ENCODE measurements at places on chromosomes 11 and 22.

- DNase-seq, result no peak
Measured at GRCh38 chr11:18737642-18738041, 11.7 kb upstream of the IGSF22 start.

DNA sequence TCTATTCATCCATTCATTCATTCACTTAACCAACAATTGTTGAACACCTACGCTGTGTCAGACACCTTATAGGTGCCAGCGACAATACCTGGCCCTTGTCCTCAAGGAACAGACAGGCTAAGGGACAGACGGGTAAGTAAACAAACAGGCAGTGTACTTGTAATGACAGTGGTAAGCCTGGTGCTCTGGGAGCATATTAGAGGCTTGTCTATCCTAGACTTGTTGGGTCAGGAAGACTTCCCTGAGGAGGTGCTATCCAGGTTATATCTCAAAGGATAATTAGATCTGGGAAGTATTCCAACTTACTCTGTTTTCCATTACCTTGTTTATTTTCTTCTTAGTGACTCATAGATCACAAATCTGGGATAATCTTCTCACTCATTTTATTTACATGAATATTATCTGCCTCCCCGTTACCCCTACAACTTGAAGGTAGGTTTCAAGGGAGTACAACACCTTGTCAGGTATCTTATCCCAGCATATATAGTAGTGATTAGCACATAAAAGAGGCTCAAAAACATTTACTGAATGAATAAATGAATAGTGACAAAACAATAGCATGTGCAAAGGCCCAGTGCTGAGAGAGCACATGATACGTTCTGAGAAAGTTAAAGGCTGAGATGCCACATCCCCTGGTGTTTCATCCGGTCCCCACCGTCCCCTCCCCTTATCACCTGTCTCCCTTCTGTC is 75.3 kb upstream of the NCAM1 start:
- no peak for DNase-seq

GRCh38 chr11:61912991-61913698 is 4.2 kb downstream of the RAB3IL1 start:
- DNase-seq, result no peak

- DNase-seq, result no peak
Measured at GRCh38 chr22:46072110-46072881, 78.0 kb upstream of the PPARA start.

DNA sequence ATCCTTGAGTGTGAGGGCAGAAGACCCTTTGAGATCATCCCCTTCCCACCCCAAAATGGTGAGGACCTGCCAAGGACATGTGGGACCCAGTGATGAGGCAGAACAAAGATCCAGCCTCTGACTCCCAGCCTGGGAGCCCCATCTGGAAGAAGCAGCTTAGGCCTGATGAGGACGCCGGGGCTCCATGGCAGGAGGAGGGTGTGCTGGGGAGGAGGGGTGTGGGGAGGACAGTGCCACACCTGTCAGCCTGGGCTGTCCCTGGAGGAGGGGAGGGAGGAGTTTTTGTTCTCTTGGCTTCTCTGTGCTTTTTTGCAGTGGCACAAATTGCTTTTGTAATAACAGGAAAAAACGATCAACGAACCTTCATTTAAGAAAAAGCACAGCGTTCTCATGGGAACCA is 44.4 kb upstream of the DAGLA start:
- no peak for DNase-seq

- no peak for DNase-seq
Measured at GRCh38 chr11:113113801-113114704, 152.8 kb downstream of the NCAM1 start.

GRCh38 chr11:64696045-64696444 is 27.0 kb downstream of the NRXN2 start:
- no peak for DNase-seq

DNA sequence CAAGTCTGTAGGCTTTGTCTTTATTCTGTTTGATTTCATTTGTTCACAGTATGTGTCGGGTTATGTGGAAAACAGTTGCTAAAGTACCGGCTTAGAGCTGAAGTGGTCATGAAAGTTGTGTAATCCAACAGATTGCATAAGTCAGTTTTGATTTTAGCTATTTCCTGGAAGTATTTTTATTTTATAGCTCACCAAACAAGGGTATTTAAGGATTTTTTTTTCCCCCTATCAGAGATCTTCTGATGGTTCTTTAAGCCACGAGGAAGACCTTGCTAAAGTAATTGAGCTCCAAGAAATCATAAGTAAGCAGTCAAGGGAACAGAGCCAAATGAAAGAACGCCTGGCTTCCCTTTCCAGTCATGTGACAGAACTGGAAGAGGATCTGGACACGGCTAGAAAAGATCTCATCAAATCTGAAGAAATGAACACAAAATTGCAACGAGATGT is 55.9 kb downstream of the PPFIA1 start:
- no peak for DNase-seq

DNA sequence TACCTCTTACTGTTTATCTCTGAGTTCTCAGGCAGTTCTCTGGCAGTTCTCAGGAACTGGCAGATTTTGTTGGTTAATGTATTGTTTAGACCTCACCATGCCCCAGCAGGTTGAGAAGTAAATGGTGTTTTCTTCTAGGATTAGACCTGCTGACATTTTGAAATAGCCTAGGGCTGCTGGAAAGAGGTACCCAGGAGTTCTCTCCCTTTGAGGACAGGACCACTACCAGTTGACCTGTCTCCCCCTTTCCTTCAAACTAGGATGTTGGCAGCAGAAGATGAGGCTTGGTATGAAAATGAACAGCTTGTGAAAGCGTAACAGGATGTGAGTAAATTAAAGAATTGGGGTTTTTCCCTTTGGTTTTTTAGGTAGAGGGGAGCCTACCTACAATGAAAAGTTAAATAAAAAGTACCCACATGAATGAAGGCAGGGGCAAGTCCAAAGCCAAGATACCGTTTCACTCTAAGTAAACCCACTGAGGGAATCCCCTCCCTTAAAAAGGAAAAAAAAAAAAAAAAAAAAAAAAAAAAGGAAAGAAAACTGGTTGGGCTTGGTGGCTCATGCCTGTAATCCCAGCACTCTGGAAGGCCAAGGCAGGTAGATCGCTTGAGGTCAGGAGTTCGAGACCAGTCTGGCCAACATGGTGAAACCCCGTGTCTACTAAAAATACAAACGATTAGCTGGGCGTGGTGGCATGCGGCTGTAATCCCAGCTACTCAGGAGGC is 96.2 kb downstream of the PDHX start:
- peak; percentile 29 for DNase-seq

- DNase-seq, result no peak
Measured at GRCh38 chr11:110833033-110833484, 120.8 kb upstream of the ARHGAP20 start.

DNA sequence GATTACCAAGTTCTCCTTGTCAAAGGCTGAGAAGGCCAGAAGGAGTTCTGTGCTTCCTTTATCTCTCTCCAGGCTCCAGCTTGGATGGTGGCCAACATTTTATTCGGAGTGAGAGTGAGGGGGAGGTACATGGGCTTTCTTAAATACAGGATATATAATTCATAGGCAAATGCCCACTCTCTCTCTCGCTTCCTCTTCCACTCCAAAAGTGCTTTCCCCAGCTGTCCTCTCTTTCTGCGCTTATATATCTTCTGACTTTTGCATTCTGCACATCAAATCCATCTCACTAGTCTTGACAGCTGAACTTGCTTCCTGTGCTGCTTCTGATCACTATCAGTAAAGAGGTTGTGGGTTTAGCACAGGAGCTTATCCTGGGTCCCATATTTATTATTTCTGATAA is 125.4 kb upstream of the ARHGAP20 start:
- no peak for DNase-seq

- DNase-seq, result no peak
Measured at GRCh38 chr11:114158886-114159285, 99.4 kb downstream of the ZBTB16 start.

- no peak for DNase-seq
Measured at GRCh38 chr22:21661991-21662390, 3.8 kb upstream of the PPIL2 start.

- DNase-seq, result no peak
Measured at GRCh38 chr11:20032577-20033260, 127.6 kb downstream of the DBX1 start.

DNA sequence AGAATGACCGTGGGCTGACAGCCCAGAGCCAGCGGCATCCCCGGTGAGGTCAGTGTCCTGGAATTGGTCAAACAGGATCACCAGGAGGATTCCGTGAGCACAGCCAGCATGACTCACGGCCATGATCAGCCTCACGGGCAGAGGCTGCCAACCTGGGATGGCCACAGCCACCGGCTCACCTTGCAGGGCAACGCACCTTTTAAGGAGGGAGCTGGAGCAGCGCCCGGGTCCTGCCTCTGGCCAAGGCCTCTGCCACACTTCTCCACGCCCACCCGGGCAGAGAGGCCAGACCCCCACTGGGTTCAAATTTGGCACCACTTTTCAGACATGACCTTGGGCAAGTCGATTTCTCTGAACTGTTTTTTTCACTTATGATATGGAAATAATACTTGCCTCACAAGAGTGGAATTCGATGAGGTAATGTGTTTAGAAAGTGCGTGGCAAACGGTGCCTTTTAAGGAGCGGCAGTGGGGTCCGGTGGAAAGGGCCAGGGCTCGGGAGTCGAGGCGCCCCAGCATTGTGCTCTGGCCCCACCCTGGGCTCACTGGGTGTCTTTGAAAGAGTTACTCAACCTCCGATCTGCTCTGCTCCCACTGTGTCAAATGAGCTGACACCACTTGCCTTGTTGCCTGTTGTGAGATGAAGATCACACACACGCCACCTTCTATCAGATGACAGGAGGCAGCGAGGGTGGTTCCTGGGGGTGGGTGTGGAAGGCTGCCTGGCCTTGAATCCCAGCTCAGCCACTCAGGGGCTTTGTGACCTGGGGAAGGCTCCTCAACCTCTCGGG is 16.0 kb downstream of the TXN2 start:
- no peak for DNase-seq

DNA sequence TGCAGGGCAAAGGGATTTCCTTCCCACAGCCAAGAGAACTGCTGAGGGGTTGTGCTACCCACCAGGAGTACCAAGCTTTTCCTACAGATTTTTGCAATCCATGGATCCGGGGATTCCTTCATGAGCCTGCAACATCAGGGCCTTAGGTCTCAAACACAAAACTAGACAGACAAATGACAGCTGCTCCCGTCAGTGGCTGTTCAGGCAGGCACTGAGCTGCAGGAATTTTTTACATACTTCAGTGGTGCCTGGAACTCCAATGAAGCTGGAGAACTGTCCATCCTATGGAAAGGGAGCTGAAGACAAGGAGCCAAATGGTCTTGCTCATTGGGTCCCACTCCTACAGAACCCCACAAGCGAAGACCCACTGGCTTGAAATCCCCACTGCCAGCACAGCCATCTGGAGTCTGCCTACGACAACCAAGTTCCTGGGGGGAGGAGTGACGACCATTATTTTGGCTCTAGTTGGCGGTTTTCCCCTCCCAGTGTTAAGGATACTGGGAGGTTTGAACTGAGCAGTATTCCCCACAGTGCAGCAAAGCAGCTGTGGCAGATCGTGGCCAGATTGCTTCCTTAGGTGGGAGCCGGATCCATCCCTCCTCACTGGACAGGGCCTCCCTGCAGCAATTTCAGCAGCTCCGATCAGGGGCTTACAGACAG is 157.7 kb upstream of the TMEM45B start:
- DNase-seq, result no peak

GRCh38 chr11:133239575-133239974 is 292.7 kb downstream of the OPCML start:
- DNase-seq, result no peak

DNA sequence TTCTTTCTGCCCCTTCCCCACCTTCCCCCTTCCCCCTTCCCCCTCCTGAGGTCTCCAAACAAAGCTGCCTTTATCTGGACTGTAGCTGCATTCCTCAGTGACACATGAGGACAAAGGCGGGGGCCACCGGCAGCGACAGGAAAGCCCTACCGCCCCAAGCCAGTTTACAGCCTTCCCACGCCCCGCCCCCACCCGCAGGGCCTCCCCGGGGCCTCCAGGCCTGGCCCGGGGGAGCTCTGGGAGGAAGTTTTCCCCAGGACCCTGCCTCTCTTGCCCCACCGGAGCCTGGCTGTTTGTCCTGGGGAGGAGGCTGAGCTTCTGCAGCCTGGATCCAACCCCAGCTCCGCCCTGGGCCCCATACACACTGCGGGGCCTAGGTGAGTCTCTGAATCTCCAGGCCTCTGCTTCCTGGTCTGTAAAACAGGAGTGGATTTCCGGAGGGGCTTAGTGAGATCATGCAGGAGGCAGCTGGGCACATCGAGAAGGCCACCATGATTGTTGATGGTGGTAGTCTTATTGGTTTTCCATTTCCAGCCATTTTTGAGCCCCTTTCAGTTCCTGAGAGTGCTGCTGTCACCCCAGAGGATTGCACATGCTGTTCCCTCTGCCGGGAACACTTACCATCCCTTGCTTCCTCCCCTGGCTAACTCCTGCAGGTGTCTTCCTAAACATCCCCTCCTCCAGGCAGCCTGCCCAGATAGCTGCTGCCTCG is 130.7 kb downstream of the MN1 start:
- no peak for DNase-seq

- DNase-seq, result no peak
Measured at GRCh38 chr11:60946601-60947264, 5.2 kb downstream of the SLC15A3 start.

DNA sequence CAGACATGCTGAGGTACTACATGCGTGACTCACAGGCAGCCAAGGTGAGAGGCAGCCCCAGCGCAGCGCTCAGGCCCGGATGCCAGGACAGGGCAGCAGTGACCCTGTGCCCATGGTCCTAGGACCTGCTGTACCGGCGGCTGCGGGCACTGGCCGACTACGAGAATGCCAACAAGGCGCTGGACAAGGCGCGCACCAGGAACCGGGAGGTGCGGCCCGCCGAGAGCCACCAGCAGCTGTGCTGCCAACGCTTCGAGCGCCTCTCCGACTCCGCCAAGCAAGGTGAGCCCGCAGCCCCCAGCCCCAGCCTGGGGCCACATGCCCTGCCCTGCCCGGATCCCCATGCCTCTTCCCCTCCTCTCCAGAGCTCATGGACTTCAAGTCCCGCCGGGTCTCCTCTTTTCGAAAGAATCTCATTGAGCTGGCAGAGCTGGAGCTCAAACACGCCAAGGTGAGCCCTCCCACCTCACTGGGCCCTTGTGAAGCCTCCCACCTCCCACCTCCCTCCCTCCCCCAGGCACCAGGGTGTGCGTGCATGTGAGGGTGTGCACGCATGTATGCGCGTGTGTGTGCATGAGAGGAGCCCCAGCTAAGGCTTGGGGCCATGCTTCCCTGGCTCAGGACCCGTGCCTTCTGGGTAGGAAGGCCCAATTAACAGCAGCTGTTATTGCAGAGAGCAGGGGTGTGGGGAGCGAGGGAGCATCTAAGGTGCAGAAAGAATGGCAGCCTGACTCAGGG is 5.3 kb downstream of the CFL1 start:
- DNase-seq, result no peak

DNA sequence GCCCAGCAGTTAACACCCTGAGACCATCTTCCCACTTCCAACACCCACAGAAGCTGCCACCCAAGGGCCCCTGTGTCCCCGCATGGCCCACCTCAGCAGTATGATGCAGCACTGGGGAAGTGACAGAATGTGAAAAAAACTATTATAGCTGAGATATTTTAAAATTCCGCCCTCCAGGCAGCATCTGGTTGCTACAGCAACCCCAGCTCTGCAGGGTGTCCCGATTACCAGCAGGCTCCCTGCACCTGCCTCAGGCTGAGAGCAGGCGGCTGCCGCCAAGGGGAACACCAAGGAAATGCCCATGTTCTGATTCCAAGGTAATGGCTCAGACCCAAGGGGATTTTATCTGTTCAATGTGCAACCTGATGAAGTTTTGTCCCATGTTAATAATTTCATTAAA is 10.5 kb upstream of the TMEM121B start:
- no peak for DNase-seq

GRCh38 chr11:131135611-131136010 is 219.3 kb upstream of the SNX19 start:
- DNase-seq, result no peak

Data from memory B cell (primary cell).